Stimulated activated CD4-positive, alpha-beta T cell treated with anti-CD3 and anti-CD28 coated beads, Interleukin-15, amount 100 ng/mL, for 1 hour (primary cell): ENCODE measurements at places on chromosomes 3 and 15.

GRCh38 chr3:189631409-189631808 lies 220 bp downstream of the TP63 start:
- no peak for DNase-seq

- no peak for DNase-seq
Measured at GRCh38 chr15:65819563-65819960, 27.5 kb upstream of the DENND4A start.

- DNase-seq = no peak
Measured at GRCh38 chr3:101890716-101891115, 41.4 kb downstream of the NFKBIZ start.

- DNase-seq = no peak
Measured at GRCh38 chr15:42608110-42608531, 32.7 kb downstream of the STARD9 start.

DNA sequence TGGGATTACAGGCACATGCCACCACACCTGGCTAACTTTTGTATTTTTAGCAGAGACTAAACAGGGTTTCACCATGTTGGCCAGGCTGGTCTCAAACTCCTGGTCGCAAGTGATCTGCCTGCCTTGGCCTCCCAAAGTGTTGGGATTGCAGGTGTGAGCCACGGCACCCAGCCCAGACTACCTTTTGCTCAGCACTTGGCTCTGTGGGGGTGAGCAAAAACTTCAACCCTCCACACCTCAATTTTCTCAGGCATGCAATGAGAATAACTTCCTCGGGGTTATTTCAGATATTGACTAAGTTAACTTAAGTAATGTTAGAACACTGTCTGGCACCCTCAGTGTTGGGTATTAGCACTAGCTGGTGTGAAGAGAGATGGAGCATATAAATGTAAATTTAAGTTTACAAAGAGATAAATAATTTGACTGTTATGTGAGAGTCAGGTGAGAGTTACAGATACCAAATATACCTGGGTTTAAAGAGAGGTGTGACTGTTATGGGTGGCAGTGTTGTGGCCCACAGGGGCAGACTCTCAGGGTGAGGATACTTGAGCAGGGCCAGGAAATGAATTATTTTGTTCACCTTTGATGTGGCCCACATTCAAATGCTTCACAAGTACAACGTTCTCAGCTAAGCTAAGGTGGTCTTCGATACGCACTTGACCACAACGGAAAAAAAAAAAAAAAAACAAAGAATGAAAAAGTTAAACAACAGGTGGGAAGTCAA lies 29.0 kb downstream of the CPOX start:
- DNase-seq = no peak

DNA sequence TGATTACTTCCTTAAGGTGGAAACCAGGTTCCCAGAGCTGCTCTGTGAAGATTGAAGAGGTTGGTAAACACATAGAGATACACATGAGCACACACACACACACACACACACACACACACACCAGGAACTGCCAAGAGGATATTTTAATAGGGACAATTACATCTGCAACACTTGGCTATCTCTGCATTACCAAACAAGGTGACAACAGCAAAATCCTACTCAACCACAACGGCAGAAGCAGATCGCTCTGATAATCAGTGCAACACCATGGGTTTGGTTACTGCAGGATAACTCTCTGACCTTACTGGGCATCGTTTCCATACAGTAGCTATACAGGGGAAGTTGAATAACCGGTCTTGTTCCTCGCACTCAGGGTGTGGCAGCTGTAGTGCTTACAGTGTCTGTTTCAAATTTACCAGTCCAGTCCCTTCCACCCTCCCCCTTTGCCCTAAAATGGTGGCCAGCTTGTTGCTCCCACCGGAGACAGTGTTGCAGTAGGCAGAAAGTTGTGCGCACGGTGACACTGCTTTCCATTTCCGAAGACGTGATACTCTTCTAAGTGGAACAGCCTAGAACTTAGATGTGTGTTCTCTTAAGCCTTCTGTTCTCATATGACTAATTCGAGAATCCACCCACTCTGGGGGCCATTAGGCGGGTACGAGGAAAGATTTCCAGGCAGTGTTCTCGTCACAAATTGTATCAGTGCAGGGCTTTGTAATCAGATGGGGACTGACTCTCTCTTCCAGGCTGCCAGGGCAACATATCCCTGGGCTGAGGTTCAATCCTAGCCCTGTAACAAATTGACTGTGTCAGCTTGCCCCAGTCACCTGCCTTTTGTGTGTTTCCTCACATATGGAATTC lies 176.2 kb downstream of the P3H2 start:
- DNase-seq = peak; percentile 5

DNA sequence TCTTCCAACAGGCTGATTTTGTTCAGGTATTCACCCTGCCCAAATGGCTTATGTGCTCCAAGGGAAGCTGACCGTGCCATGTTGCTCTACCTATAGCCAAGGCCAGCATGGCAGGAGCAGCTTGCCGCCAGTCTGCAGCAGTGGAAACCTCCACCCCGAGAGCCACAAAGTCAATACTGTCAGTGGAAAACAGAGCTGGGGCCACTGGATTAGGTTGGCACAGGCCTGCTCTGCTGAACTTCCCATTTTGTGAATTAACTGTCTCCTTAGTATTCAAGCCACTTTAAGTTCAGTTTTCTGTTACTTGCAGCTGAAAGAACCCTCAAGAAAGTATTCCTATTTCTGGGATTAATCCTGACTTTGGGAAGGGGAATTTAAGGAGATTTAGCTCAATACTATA lies 63.8 kb upstream of the XCR1 start:
- DNase-seq = no peak

DNA sequence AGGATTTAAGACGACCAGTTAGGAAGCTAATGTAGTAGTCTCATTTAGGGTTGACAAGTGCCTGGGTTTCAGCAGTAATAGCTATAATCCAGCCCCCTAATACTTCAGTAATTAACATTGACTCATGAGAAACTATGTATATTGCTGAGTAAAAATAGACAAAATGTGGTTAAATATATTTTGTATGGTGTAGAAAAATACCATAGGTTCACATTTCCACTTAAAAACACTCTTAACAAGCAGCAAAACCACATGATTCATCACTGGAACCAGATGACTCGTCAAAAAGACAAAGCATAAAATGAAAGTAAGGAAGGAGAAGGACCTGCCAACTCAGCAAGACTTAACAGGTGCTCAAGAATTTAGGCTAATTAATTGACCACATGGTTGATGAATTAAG lies 288.9 kb downstream of the EFHB start:
- no peak for DNase-seq

GRCh38 chr15:34753236-34753894 lies 1.4 kb downstream of the GJD2 start:
- DNase-seq = no peak

DNA sequence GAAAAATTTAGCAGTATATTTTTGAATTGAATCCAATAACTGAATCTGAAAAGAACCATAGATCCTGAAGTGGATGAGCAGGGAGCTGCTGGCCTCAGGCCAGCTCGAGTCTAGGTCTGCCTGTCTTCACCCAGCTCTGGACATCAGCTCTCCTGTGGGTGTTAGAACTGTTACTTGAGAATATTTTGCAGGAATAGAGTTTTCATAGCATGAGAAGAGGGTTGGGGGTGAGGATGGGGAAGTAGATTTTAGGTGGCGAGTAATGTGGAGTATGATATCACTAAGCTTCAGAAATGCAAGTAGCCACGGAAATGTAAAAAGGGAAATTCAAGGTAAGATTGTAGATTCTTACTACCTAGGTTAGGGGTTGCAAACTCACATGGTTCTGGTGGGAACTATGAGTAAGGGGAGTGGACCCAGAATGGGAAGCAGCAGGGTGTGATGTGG lies 6.2 kb downstream of the RAB8B start:
- no peak for DNase-seq

DNA sequence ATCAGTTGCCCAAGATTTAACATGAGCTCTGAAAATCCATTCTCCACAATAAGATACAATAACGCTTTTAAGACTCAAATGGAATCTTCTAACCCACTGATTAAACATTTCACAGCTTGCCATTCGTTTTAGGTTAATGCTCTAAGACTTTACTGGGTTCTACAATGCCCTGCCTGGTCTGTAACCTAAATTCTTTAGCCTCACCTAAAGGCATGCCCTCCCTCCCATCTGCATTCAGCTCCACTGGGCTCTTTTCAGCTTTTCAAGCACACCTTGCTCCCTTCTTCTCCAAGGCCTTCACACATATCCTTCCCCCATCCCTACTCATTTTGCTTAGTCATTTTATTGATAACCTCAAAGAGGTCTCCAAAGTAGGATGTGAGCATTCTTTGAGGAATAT lies 290.9 kb downstream of the LSAMP start:
- DNase-seq = no peak

GRCh38 chr3:140051019-140051957 lies 116.3 kb downstream of the CLSTN2 start:
- no peak for DNase-seq

DNA sequence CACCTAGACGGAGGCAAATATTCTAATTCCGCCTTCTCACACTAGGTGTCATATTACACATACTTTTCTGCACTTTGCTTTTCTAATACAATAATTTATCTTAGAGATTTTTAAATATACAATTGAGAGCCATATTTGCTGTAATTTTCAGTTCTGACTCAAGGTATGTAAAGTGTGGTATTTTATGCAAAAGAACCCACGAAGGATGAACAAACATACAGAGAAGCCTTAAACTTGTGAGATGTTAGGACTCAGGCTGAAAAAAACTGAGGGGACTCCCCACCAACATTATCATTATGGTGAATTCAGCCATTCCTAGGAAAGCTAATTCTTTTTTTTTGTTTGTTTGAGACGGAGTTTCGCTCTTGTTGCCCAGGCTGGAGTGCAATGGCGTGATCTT lies 9.6 kb downstream of the ZBTB11 start:
- no peak for DNase-seq

DNA sequence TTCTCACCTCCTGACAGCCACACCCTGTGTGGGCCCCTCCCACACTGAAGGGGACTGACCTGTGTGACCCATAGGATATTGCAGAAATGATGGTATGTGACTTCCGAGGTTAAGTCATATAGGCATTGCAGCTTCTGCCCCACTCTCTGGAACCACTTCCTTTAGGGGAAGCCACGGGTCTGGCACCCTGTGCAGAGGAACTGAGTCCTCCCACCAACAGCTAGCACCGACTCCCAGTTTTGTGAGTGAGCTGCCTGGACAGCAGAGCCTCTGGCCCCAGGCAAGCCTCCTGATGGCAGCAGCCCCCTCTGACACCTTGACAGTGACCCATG lies 24.6 kb upstream of the SLC6A6 start:
- no peak for DNase-seq

- no peak for DNase-seq
Measured at GRCh38 chr3:115100806-115101205, 46.3 kb downstream of the ZBTB20 start.

DNA sequence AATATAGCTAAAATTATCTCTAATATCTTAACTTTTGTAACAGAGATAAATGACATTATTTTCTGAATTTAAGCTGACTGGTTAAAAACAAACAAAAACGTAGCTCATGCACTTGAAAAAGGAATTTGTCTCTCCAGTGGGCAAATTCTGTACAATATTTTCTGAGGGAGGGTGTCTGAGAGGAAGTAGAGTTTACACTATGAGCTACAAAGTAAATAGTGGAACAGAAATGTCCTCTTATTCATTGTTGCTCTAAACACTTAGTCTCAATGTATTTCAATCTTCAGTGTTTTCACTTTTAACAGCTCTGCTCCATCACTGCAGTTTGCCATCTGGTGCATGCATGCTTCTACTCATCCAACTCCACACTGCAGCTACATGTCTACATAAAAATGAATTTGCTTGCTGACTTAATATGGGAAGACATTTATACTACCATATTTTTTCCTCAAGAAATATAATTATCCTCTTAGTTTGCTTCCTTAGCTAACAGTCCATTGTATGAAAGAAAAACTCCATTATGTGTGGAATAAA lies 817.4 kb upstream of the LMCD1 start:
- DNase-seq = no peak

- no peak for DNase-seq
Measured at GRCh38 chr15:41919954-41920538, 26.2 kb upstream of the SPTBN5 start.

- DNase-seq = no peak
Measured at GRCh38 chr3:101383156-101383575, 62.8 kb upstream of the IMPG2 start.

- DNase-seq = no peak
Measured at GRCh38 chr15:38708672-38709180, 144.1 kb upstream of the RASGRP1 start.
